ENCODE measurements at places on chromosomes 12 and 14.

- no peaks in the 10 kb centered on the region for H3K36me3 ChIP-seq
- no peak overlapping the region for H3K4me3 ChIP-seq
- H3K27me3 ChIP-seq: no peaks in the 10 kb centered on the region
- DNase-seq: no peak
- no peak overlapping the region for H3K27ac ChIP-seq
- no peaks in the 10 kb centered on the region for H3K4me1 ChIP-seq
Measured at GRCh38 chr14:101006008-101006407, 102.5 kb upstream of the RTL1 start.

DNA sequence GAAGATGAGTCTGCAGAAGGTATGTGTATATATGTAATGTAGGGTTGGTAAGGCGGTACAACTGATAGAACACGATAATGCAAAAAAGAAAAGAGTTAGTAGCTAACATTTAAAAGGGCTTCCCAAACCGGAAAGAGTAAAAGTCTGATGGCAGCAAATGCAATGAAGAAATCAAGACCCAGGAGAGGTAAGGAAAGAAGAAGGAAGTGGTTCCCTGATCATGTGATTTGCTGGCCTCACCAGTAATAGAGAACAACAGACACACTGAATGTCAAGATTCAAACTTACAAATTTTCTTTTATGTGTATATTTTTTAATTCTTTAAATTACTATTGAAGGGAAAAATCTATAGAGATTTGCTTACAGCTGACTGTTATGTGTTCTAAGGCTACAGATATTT, 18.4 kb downstream of the ZFC3H1 start:
- DNase-seq: no peak
- no peaks in the 10 kb centered on the region for H3K27me3 ChIP-seq
- peaks cover 92% of the 10 kb centered on the region for H3K36me3 ChIP-seq
- no peak overlapping the region for H3K4me3 ChIP-seq

DNA sequence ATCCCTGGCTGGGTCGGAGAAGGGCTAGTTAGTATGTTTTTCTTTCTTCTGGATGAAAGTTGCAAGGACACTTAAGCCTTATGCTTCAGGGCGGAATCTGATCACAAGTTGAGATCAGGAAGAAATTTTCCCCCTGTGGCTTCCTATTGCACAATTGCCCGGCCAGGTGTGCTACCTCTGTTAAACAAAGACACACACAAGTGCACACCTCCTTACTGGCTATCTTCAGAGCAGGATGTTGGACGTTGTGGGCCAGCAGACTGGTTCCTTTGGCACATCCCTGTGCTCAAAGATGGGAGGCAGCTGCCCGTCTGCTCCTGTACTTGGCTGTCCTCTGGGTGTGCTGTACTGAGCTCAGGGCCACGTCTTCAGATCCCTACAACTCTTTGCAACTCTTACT, 19.1 kb downstream of the ETV6 start:
- no peaks in the 10 kb centered on the region for H3K4me1 ChIP-seq
- no peaks in the 10 kb centered on the region for H3K36me3 ChIP-seq

DNA sequence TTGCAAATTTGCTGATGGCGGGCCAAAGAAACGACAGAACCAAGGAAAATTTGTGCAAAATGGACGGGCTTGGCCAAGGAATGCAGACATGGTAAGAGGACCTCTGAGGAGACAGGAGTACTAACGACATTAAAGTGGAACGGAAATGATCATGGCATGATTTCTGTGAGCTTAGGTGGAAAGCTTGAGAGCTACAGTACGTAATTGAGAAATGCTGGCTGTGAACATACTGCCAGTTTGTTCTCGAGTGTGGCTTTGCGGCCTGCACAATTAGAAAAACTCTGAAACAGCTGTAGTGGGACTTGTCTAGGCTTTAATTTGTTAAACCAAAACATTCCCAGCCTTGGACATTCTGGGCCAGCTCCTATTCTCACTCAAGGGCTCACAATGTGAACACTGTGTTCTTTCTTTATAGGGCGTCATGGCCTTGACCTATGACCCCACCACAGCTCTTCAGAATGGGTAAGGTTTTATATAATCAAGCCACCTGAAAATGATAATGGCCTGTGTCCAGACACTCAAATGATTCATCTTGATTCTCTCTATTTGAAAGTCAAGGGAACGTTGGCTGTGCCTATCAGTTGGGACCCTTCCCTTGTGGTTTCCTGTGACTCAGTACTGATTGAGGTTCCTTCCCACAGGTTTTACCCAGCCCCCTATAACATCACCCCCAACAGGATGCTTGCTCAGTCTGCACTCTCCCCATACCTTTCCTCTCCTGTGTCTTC, 48.5 kb downstream of the BAZ2A start:
- peaks cover 29% of the 10 kb centered on the region for H3K36me3 ChIP-seq
- DNase-seq: no peak
- H3K4me3 ChIP-seq: no peak overlapping the region
- H3K4me1 ChIP-seq: no peaks in the 10 kb centered on the region

- no peaks in the 10 kb centered on the region for H3K4me1 ChIP-seq
- DNase-seq: no peak
- no peaks in the 10 kb centered on the region for H3K27me3 ChIP-seq
- H3K27ac ChIP-seq: no peak overlapping the region
Measured at GRCh38 chr14:72606879-72607278, 287.0 kb downstream of the DPF3 start.

DNA sequence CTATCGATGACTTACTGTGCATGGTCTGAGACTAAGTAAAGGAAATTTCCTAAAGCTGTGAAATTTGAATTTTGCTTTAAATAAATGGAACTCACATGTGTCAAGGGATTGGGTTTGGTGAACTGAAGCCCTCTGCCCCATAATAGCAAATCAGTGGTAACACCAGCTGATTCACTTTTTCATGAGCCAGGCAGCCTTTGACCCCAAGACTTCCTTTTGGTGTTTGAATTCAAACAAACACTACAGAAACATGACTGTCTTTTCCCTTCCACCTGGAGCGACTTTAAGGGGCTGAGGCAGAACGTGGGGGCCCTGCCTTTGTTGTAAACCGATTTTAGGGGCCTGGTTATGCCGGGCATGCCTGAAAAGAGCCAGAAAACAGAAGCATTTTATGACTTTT, 28.8 kb downstream of the KCTD10 start:
- peaks cover 80% of the 10 kb centered on the region for H3K36me3 ChIP-seq
- H3K27me3 ChIP-seq: no peaks in the 10 kb centered on the region
- H3K4me1 ChIP-seq: no peaks in the 10 kb centered on the region
- DNase-seq: no peak

DNA sequence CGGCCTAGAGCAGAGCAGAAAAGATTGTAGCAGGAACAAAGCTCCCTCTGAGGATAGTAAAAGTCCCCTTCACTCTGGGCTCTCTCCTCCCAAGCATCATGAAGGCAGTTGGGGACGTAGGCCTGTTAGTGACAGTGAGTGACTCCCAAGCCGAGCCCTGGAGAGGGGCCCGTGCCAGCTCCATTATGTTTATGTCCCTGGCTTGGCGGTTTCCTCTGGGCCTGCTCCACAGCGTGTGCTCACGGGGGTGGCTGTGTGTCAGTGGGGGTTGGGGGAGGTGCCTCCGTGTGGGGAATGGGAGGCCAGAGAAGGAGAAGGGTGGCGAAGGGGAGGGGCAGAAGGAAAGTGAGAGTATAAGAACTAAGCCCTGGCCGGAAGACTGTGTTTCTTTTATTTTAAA, 170.0 kb upstream of the VASH1 start:
- H3K4me3 ChIP-seq: no peak overlapping the region
- no peaks in the 10 kb centered on the region for H3K36me3 ChIP-seq
- H3K4me1 ChIP-seq: no peaks in the 10 kb centered on the region
- DNase-seq: no peak

DNA sequence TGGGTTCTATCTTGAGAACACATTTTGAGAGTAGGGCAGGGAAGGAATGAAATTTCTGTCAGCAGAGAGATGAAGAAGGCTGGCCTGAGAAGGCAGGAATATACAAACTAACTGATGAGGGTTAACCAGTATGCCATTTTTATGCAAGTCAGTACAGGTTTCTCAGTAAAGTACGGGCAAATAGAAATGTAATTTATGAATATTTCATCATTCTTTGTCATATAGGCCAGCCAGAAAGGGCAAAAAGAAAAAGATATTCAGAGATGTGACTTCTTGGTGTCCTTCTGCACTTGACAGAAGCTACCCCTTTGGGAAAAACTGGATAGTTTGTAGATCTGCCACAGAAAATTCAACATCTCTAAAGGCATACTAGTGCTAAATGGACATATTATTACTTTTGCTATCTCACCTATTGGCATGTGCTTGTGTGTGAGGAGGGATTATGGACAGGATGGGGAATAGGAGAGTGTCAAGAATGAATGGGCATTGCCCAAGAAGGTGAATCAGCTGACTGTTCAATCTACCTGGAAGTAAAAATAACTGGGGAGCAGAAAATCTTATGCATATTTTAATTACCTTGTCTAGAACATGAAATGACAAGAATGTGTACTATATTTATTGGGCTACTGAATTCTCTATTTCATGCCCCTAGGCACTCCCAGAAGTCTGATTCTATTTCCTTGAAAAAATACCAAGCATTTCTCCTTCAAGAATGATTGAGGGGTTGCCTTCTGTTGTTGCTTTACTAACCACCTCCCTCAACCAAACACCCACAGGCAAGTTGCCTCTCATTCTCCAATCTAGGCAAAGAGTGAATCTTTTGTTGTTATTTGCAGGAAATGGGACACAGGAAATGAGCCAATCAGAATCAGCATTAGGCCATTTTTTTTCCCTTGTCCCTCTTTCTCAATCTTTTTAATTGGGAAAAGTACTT, 175.1 kb upstream of the SLC38A2 start:
- no peak for DNase-seq
- H3K27me3 ChIP-seq: no peaks in the 10 kb centered on the region
